ENCODE measurements at places on chromosomes 12 and 14. TPM values are rescaled to one million over a fixed set of nuclear protein-coding genes. Genes with fewer than 3 reads are reported as not detected.

Gene MMP14
- 206 TPM for total RNA-seq

Gene DAO
- not detected for total RNA-seq

- DNase-seq = no peak
- no peaks in the 10 kb centered on the region for H3K27me3 ChIP-seq
- no peak overlapping the region for H3K27ac ChIP-seq
- no peak overlapping the region for H3K4me3 ChIP-seq
- H3K4me1 ChIP-seq = no peaks in the 10 kb centered on the region
Measured at GRCh38 chr12:11904124-11904523, 166.6 kb upstream of the BCL2L14 start.

DNA sequence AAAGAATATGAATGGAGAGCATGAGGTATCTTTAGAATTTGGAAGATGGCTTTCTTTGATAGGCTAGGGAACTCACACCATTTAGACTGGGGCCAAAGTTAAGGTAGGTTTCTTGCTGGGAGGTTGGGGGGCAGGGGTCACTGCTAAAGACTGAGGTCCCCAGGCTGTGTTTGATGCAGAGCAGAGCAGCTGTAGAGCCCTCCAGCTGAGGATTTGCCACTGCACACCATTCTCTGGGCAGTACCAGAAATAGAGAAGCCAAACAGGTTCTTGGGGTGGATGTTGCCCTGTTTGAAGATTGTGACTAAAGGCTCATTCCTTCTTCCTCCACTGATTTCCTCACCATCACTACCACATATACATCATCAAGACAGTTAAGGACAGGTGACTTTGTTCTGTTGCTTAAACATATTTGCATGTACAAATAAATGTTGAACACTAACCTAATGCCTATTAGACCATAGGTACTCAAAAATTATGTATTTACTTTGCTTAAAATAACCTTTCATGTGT, 7.9 kb downstream of the NTF3 start:
- H3K4me3 ChIP-seq = no peak overlapping the region
- H3K4me1 ChIP-seq = peaks cover 4% of the 10 kb centered on the region
- DNase-seq = no peak
- H3K27me3 ChIP-seq = no peaks in the 10 kb centered on the region

- no peak overlapping the region for H3K27ac ChIP-seq
- H3K4me1 ChIP-seq = no peaks in the 10 kb centered on the region
- DNase-seq = no peak
- no peaks in the 10 kb centered on the region for H3K27me3 ChIP-seq
- H3K36me3 ChIP-seq = peaks cover 3% of the 10 kb centered on the region
- no peak overlapping the region for H3K4me3 ChIP-seq
Measured at GRCh38 chr14:92552066-92552465, 38.5 kb downstream of the RIN3 start.

DNA sequence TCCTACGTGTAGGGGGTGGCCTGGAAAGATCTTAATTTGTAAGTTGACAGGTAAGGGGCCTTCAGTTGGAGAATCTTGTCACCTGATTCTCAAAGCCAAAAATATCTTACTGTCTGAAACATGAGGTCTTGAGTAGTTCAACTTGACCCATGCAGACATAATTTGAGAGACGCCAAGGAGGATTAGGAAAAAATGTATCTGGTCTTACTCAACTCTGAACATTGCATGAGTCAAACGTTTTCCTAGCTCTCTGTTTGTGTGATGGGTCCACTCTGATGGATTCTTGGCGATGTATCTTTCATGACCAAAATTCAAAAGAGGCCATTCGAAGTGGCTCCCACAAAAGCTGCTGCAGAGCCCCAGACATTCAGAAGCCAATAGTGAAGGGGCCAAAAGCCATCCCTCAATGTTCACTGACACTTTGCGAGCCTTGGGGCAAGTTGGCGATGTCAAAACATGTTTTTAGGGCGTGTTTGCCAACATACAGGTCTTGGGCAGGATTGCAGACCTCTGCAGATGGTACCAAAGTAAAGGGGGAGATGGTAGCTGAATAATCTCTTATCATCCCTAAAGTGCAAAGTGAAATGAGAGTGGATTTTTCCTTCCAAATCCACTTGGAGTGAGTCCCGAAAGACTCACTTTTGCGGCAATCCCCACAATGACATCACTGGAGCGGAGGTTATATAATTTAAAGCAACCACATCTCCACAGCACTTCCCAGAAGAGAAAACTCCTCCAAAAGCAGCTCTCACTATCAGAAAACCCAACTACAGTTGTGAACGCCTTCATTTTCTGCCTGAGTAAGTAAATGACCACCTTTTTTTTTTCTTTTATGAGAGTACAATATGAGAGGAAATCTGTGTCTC, at the start of gene BDKRB1:
BDKRB1 (plus strand) TSS at position 710 of the 866 bp plus-strand sequence. CDS start 7,473 bp downstream, outside the sequence.
- no peak within 1 kb of the TSS for H3K4me3 ChIP-seq
- DNase-seq = no peak
- H3K4me1 ChIP-seq = no peaks in the 10 kb centered on the region

- H3K4me1 ChIP-seq = no peaks in the 10 kb centered on the region
- H3K36me3 ChIP-seq = no peaks in the 10 kb centered on the region
- H3K27me3 ChIP-seq = no peaks in the 10 kb centered on the region
- no peak overlapping the region for H3K27ac ChIP-seq
- no peak for DNase-seq
- no peak overlapping the region for H3K4me3 ChIP-seq
Measured at GRCh38 chr14:60094306-60094897, 2.7 kb downstream of the PCNX4 start.
